ENCODE measurements at places on chromosomes 3 and 15. TPM values are rescaled to one million over a fixed set of nuclear protein-coding genes. Genes with fewer than 3 reads are reported as not detected.

DNA sequence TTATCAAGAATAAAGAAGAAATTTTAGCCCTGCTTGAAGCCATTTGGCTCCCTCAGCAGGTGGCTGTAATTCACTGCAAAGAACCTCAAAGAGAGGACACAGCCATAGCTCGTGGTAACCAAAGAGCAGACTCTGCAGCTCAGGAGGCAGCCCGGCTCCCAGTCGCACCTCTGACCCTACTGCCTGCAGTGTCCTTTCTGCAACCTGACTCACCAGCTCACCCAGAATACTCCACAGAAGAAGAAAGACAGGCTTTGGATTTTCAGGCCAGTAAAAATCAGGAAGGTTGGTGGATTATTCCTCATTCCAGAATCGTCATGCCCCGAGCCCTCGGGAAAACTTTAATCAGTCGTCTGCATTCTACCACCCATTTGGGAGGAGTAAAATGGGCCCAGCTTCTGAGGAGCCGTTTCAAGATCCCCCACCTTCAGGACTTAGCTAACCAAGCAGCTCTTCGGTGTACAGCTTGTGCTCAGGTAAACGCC, 38.6 kb downstream of the ZBTB11 start:
- no peaks in the 10 kb centered on the region for H3K36me3 ChIP-seq
- no peak overlapping the region for H3K4me3 ChIP-seq
- no peak for DNase-seq
- H3K27ac ChIP-seq, result no peak overlapping the region
- no peaks in the 10 kb centered on the region for H3K4me1 ChIP-seq

The LINGO1 gene
- total RNA-seq, result 2.1 TPM

The C2CD4A gene
- 2.3 TPM for total RNA-seq

GRCh38 chr15:58330741-58331559, 100.8 kb upstream of the LIPC start:
- H3K36me3 ChIP-seq, result no peaks in the 10 kb centered on the region
- no peaks in the 10 kb centered on the region for H3K27me3 ChIP-seq
- peak overlapping the region; percentile 81 for H3K27ac ChIP-seq
- DNase-seq, result no peak

The A4GNT gene
- total RNA-seq, result 1.2 TPM

All from pancreas (tissue), 10 donors.